ENCODE measurements at places on chromosomes 1 and 21.

GRCh38 chr1:84855168-84855567 is 37.8 kb downstream of the LPAR3 start:
- DNase-seq = no peak

DNA sequence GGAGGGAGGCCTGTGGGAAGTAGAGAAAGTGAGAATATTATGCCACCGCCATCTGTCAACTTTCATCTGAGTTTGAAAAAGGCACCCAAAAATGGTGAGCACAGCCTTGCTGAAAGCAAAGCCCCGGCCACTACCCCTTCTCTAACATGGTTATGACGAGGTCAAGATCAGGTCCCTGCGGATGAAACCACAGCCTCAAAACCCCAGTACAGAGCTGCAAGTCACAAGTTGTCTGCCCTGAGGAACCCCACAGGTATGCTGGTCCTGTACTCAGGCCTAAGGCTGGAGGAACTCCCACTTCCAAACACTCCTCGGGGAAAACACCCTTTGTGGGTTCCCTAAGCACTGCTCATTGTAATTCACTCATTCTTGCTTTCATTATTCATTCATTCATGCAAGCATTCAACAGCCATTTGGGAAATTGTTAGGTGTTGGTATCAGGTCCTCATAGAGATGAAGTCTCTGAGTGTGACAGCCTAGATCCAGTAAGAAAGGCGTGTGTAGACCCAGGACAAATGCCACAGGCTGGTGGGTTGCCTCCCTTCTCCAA is 216.6 kb upstream of the EDN2 start:
- no peak for DNase-seq

DNA sequence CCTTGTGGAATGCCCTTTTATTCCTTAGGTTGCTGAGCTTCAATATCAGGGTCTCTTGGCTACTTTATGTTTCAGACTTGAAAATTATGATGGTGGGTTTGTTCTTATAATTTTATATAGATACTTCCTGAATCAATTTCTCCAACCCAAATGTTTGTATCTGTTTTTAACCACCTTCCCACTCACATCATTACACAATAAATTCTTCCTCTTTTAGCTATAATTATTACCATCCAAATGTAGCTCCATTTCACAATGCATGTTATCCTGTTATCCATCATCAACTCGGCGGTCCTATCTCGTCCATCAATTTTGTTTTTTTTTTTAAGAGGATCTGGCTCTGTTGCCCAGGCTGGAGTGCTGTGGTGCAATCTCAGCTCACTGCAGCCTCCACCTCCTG is 357.6 kb upstream of the ZP4 start:
- no peak for DNase-seq

- DNase-seq = no peak
Observed at GRCh38 chr1:224383218-224383617, 26.5 kb downstream of the CNIH4 start.

GRCh38 chr1:201666102-201666501 is 127.2 kb downstream of the NAV1 start:
- DNase-seq = no peak

DNA sequence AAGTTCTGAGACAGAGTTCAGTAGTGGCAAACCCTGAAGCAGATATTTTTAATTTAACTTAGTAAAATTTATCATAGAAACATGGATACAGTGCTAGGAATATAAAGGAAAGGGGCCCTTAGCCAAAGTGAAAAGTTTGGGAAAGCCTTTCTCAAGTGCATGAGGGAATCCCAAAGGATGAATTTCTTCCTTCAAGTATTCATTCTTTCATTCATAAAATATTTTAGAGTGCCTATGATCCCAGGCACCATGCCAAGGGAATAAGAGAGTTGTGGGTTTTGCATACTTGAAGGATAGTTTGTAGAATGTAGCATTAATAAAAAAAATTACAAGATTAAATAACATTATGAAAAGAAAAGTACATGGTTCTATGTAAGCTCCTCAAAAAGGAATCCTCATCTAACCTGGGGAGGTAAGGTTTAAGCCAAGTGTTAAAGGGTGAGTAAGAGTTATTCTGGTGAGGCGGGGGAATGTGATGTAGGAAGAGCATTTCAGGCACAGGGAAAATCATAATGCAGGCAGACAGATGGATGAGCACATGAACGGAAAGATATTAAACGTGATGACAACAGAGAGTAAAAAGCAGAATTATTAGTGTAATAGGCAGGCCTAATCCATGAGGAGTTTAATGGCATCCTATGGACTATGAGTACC is 40.4 kb upstream of the NTNG1 start:
- peak; percentile 67 for DNase-seq

DNA sequence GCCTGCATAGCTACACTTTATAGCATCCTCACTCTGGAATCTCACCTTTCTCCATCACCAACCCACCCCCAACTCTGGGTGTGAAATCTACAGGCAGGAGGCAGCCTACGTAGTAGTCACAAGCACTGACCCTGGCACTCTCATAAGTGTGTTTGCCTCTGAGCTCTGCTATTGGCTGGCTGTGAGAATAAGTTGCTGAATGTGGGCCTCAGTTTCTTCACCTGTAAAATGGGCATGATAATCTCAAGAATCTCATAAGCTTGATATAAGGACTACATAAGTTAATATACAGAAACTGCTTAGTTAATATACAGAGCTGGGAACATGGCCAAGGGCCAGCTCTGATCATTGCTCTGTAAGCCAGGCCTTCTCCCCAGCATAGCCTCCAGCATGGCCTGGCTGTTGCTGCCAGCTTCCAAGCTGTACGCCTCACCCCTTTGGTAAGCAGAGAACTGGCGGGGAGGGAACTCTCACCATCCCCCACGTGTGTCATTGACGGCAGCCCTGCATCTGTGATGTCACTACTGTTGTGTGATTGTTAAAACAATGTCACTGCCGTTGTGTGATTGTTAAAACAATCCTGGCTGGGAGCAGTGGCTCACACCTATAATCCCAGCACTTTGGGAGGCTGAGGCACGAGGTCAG is 53.3 kb downstream of the SYF2 start:
- DNase-seq = no peak

- peak; percentile 38 for DNase-seq
Observed at GRCh38 chr1:26471498-26472319, 531 bp upstream of the HMGN2 start.

DNA sequence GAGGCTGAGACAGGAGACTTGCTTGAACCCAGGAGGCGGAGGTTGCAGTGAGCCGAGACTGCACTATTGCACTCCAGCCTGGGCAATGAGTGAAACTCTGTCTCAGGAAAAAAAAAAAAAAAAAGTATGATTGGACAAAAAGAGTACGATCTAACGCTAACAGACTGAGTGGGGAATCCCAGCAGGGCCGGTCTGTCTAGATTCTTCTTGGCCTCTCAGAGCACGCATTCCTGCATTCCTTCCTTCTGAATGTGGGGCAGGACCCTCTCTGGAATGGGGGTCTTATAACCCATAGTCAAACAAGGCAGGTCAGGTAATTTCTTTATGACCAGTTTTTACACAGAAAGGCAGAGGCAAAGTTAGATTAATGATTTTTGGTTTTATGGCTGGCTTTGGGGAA is 92.0 kb upstream of the PPM1J start:
- no peak for DNase-seq

DNA sequence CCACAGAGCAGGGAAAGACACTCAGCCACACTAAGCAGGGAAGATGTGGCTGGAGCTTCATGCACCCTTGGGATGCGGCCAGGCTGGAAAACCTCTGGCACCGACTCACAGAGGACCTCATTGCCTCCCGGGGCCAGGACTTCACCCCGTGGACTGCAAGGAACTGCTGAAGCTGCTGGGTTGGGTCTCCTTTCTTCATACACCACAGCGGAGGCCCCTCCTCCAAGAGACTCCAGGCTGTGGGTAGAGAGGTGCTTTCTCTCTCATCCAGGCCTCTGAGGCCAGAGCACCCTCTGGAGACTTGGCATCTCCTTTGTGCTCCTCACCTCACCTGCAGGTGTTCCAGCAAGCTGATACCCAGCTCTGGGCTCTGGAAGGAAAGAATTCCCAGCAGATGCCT is 76.0 kb upstream of the EDN2 start:
- no peak for DNase-seq

DNA sequence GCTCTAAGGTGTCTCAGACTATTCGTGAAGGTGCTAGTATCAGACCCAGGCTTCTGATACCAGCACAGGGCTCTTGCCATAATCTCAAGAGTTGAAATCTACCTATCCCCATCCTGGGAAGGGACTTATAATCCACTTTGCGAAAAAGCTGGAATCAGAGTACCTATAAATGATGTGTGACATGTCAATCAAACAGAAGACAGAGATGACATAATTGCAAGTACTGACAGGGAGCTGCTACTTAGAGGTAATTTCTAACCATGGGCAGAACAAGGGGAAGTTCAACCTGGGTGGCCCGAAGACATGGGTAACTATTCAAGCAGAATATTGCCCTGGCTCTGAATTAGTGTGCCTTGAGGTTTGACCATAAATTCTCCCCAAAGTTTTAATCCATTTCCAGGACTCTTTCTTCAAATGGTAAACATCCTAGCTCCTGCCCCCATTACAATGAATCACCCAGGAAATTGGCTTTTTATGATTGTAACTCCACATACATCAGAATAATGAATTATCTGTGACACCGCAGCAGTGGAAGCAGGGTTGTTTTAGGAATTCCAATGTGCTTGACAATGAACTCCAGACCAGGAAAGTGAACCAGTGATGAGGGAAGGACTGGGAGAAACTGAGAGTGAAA is 37.2 kb downstream of the KANK4 start:
- DNase-seq = peak; percentile 12

DNA sequence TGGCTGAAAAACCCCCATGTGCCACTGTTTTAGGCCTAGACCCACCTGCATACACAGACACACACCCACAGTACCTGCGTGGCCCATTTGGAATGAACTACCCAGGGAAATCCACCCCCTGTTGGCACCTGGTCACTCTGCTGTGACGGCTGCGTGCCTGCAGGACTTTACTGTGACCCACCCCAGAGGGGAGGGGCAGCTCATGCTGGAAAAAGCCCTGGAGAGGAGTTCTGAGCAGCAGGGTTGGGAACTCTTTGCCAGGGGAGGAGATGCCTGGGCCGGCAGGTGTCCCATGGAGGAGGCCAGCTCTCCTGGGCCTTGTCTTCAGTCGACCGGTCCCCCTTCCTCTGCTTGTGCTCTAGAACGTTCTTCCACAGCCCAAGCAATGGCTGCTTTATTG is 87.3 kb upstream of the CSF3R start:
- DNase-seq = no peak

GRCh38 chr1:84889437-84889836 is 3.6 kb downstream of the LPAR3 start:
- DNase-seq = no peak

DNA sequence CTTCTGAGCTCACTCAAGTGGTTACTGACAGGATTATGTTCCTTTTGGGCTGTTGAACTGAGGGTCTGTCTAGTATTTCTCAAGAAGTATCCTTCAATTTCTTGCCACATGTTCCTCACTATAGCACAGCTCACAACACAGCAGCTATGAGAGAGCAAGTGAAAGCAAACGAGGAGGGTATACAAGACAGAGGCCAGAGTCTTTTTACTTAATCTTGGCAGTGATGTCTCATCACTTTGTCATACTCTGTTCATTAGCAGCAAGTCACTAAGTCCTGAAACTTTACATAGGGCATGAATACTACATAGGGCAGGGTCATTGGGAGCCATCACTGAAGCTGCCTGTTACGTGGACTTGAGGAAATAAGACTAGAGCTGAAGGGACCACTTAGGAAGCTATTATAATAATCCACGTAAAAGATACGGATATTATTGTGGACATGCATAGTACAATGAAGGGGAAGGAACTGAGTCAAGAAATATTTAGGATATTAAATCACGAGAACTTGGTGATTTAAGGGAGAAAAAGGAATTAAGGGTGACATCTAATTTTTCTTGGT is 63.7 kb downstream of the SLC30A7 start:
- DNase-seq = no peak

GRCh38 chr1:89605692-89606091 is 27.2 kb upstream of the LRRC8C start:
- no peak for DNase-seq

All from fibroblast of skin of left biceps (primary cell).